ENCODE measurements at places on chromosomes 1 and 21. TPM values are rescaled to one million over a fixed set of nuclear protein-coding genes. Genes with fewer than 3 reads are reported as not detected.

SLAMF9 gene
- polyA plus RNA-seq: not detected

LAMC1 gene
- polyA plus RNA-seq: 81.6 TPM

IFI44 gene
- polyA plus RNA-seq: 12.3 TPM

ZBTB18 gene
- polyA plus RNA-seq: 14.6 TPM

SIPA1L2 gene
- polyA plus RNA-seq: 3.6 TPM

CD52 gene
- polyA plus RNA-seq: not detected

Data from endothelial cell of umbilical vein (primary cell).